ENCODE measurements at places on chromosomes 2 and 18.

GRCh38 chr2:209426432-209426831, 2.6 kb downstream of the MAP2 start:
- DNase-seq, result no peak

GRCh38 chr2:133986881-133987795, 266.7 kb upstream of the MGAT5 start:
- DNase-seq, result no peak

DNA sequence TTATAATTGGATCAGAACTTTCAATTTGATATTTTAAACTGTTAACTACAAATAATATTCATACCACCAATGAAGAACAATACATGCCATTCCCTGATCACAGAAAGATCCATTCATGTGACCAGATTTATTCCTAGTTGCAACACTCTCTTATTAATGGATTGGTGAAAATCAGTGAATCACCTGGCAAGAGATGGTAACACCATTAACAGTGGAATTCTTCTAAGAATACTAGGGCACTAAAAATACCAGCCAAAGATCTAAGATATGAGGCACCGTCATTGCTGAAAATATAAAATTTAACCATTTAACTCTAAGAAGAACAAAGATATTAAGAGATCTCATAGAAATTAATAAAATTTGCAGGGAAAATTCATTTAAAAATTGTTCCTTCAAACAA, 58.1 kb downstream of the MAP4K3 start:
- DNase-seq, result no peak

GRCh38 chr2:171893196-171893823, 734 bp downstream of the SLC25A12 start:
- no peak for DNase-seq

GRCh38 chr18:42174909-42175308, 219.9 kb downstream of the PIK3C3 start:
- DNase-seq, result peak; percentile 14

DNA sequence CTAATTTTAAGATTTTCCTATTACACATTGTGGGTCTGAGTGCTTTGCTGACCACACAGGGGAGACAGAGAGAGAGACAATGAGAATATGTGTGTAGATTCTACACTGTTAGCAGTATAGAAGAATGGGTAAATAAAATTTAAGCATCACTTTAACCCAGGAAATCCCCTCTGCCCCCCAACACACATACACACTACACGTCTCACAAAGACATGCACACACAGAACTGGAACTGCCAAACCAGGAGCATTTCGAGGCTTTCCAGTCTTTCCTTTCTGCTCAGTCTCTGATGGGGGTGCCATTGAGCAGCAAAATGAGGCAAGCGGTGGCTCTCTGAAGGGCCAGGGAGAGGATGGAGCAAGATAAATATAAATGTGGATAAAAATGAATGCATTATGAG, 2.5 kb downstream of the MERTK start:
- no peak for DNase-seq

GRCh38 chr2:218035463-218036100, 32.8 kb upstream of the TNS1 start:
- no peak for DNase-seq

- no peak for DNase-seq
Observed at GRCh38 chr2:230520875-230521155, 104.8 kb downstream of the SP100 start.

DNA sequence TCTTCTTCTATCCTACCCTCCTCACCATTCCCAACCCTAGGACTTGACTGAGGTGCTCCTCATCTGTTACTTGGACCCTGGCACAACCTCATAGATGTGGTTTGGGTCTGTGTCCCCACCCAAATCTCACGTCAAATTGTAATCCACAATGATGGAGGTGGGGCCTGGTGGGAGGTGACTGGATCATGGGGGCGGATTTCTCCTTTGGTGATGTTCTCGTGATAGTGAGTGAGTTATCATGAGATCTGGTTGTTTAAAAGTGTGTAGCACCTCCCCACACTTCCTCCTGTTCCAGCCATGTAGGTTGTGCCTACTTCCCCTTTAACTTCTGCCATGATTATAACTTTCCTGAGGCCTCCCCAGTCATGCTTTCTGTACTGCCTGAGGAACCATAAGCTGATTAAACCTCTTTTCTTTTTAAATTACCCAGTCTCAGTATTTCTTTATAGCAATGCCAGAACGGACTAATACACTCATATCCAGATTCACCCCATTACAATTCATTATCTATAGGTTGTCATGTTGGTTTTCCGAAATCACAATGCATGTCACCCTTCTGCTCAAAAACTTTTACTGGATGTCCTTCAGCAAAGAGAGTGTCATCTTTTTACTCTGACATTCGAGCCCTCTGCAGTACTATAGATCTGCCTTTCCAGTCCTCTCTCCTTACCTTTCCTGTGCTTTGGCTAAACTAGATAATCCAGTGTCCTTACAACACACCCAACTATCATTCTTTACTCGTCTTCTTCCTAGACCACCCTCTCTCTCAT, 45.7 kb downstream of the APOB start:
- no peak for DNase-seq

GRCh38 chr18:49597157-49597931, 35.5 kb downstream of the LIPG start:
- DNase-seq, result no peak

DNA sequence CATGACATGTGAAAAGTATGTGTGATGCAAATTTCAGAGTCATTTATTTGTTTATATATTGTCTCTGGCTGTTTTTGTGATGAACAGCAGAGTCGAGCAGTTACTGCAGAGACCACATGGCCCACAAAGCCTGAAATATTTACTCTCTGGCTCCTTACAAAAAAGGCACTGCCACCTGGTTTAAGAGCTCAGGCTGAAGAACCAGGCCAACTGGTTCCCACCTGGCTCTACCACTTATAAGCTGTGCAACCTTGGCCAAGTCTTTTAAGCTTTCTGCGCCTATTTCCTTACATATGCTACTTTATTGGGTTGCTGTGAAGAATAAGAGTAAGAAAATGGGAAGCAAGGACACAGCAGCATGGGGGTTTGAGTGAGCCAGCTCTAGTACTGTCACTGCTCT, 207.6 kb downstream of the L3MBTL4 start:
- DNase-seq, result no peak

- no peak for DNase-seq
Observed at GRCh38 chr2:182381225-182381624, 45.6 kb downstream of the PDE1A start.

DNA sequence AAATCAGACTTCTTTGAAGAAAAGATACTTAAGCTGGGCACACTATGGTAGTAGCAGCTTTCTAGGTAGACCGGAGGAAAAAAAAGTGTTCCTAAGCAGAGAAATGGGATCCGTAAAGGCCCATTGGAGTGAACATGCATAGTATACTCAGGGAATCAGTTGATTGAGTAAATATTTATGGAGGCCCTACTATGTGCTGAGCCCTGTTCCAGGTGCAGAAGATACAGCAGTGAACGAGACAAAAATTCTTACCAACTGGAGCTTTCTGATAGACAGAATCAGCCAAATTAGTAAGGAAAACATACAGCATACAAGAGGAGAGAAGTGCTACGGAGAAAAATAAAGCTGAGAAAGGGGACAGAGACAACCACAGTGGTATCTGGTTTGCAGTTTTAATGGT, 28.1 kb downstream of the CRIM1 start:
- DNase-seq, result no peak

- no peak for DNase-seq
Observed at GRCh38 chr2:59000796-59001195, 759.7 kb upstream of the FANCL start.

DNA sequence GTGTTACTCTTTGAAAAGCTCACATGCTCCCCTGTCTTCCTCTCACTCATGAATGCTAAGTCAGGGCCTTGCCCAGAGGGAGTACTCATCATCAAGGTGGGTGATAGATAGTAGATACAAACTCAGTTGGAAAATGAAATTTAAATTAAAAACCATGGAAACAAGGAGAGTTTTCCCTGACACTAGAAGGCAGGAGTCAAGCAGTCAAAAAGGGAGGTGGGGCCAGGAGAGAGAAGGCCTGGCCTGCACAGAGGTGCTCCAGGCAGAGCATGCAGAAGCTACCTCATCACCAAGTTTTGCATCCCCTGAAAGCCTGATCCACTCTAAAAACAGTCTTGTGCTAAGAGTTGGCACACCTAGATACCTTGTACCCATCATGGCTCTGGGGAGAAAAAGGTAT, 143.7 kb downstream of the MYO5B start:
- DNase-seq, result no peak

- no peak for DNase-seq
Observed at GRCh38 chr2:67515056-67515455, 117.9 kb downstream of the ETAA1 start.

DNA sequence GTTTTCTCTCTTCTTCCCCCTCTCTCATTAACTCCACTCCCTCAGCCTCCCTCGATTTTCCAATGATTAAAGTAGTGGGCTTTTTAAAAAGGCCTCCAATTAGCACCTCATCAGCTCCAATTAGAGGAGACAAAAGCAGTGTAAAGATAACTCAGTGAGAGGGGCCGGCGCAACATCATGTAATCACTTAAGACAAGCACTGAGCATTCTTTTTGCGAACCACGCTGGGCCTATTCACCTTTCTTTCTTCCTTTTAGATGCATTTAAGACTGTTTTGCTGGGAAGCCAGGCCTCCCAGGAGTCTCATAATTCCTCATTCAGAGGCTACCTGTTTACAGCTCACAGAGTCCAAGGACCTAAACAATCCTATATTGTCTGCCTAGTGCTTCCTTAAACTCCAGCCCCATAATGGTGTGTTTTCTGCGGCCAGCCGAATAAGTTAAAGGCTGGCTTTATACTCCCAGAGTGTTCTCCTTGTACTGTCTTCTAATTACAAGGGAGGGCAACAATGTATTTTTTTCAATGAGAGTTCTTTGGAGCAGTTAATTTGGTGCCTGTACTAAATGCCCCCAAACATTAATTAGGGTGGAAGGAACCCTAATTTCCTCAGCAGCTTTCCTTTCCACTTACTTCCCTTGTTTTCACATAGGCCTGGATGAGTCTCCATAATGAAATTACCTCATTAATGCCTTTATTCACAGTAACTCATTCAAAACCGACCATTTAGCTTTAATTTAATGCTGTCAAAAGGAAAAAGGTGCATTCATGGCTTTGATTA, 28.0 kb upstream of the LMAN1 start:
- no peak for DNase-seq

- DNase-seq, result no peak
Observed at GRCh38 chr2:120319123-120319522, 26.8 kb upstream of the INHBB start.

- DNase-seq, result no peak
Observed at GRCh38 chr2:120626566-120626965, 109.1 kb upstream of the GLI2 start.

- DNase-seq, result no peak
Observed at GRCh38 chr2:239250216-239251081, 150.4 kb downstream of the HDAC4 start.

DNA sequence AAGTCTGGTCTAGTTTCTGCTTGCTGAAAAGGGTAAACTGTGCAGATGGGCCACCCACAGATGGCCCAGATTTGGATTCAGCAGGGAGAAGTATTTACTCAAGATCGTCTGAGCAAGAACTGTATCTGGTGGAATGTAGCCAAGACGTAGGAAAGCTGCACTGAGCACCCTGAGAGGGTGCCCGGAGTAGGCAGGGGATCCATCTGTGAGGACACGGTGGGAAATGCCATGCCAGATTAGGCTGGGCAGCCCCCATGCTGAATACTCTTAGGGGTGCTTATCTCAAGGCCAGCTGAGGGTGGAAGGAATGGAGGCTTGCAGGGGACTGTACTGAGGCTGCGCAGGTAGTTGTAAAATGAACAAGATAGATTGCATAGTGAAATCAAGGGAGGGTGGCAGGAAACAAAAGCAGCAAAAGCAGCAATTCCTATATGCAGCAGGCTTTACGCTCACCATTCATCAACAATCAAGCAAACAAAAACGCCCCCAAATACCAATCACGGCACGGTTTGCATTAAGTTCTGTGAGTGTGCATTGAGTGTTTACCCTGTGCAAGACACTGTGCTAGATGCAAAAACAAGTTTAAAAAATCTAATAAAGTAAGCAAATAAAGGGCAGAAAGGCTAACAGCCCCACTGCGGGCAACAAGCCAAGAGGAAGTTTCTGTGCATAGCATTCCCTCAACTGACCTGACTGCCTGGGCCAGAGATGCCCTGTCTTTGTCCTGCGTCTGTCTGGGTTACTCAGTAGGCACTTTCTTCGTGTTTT, 32.2 kb upstream of the LPIN2 start:
- no peak for DNase-seq

DNA sequence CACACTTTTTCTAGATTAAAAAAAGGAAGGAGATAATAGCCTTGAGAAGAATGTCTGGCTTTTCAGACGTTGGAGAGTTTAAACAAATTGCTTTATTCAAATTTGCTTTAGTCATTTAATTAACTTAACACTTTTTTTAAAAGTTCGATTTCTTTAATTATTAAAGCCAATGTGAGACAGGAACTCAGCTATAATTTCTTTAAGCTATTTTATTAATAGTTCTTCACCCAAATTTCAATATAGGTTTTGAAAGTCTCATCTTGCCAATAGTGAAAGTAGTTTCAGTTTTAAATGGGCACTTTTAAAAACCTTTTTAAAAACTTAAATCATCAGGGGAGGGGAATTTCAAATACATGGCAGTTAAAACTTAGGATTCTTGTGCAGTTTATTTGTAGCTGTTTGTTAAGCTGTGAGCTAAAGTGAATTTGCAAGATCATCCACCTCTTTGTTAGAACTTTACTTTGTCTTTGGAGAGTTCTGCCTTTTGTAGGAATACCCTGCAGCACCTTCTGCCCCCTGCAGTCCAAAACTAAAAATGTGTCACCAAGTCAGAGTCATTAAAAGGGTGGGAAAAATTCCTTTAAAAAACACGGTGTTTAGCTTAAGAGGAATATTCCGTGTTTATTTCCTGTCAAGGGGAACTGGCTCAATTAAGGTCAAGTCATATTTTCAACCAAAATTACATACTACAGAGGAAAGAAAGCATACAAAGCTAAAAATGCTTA, 4.6 kb downstream of the TGIF1 start:
- no peak for DNase-seq

GRCh38 chr2:200028998-200029397, 73.6 kb downstream of the MAIP1 start:
- no peak for DNase-seq

GRCh38 chr18:59941331-59941730, 41.5 kb downstream of the PMAIP1 start:
- DNase-seq, result no peak

DNA sequence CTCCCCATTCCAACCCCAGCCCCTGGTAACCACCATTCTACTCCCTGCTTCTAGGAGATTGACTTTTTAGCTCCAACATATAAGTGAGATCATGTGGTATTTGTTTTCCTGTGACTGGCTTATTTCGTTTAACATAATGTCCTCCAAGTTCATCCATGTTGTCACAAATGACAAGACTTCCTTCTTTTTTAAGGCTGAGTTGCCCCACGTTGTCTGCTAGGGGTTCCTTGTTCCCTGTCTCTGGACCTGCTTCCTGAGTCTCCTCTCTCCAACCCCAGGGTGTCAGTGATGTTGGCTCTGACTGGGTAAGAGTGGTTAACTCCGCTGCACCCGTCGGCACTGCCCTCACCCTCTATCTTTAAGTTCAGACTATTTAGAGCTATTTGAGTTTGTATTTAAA, 175.2 kb downstream of the SH3RF3 start:
- no peak for DNase-seq

GRCh38 chr2:2238726-2239269, 92.3 kb downstream of the MYT1L start:
- DNase-seq, result no peak

Data from progenitor cell of endocrine pancreas (in vitro differentiated cells).